Activated gamma-delta T cell treated with Interleukin-2 at 50 U/mL for 16 hours (primary cell): ENCODE measurements at places on chromosomes 7 and 10.
A peak's percentile ranks its signal among the peaks of the same experiment; 100 is the strongest.

DNA sequence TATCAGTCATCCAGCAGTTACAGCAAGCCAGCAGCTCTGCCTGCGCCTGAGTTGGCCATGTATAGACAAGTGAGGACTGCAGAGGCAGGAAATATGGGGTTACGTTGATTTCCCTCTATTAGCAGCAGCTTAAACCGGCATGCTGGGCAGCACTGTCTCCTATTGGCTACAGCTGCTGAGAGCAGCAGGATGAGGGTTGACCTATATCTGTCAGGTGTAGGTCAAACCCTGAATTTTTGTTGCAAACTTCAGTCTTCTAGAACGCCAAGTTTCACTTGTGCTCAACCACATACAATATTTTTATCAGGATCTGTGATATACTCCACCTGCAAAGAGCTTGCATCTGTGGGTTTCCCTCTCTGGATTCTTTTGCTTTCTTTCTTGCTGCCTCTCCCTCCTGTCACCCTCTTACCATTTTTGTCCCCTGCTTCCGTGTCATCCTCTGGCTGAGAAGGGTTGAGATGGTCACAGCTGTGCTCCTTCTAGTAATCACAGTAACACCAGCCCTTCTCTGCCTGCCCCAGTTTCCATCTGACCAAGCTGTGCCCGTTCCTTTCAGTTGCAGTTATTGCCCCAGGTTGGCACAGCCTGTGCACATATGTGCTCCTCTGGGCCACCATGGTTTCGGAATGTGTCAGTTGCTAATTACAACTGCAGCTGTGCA lies 23.8 kb upstream of the GLCCI1 start:
- peak; percentile 31 for DNase-seq

GRCh38 chr7:45970454-45970853 lies 49.4 kb upstream of the IGFBP3 start:
- DNase-seq, result no peak

- no peak for DNase-seq
Observed at GRCh38 chr10:116477986-116478664, 50.5 kb downstream of the PNLIPRP3 start.

- DNase-seq, result peak; percentile 7
Observed at GRCh38 chr10:2908851-2909630, 158.3 kb upstream of the PFKP start.

GRCh38 chr7:84230491-84230890 lies 35.9 kb upstream of the SEMA3A start:
- DNase-seq, result no peak

GRCh38 chr10:133420028-133420427 lies 4.4 kb downstream of the SPRN start:
- DNase-seq, result no peak

- no peak for DNase-seq
Observed at GRCh38 chr7:22397981-22398380, 41.0 kb upstream of the RAPGEF5 start.

GRCh38 chr7:726854-727103 lies 280 bp downstream of the DNAAF5 start:
- no peak for DNase-seq
